NCI-H2107 (cell line): ENCODE measurements at places on chromosomes 1 and 21.

GRCh38 chr1:7380712-7381111 is 390.4 kb upstream of the VAMP3 start:
- no peak for DNase-seq

GRCh38 chr1:157833145-157833544 is 8.5 kb downstream of the CD5L start:
- DNase-seq: no peak

DNA sequence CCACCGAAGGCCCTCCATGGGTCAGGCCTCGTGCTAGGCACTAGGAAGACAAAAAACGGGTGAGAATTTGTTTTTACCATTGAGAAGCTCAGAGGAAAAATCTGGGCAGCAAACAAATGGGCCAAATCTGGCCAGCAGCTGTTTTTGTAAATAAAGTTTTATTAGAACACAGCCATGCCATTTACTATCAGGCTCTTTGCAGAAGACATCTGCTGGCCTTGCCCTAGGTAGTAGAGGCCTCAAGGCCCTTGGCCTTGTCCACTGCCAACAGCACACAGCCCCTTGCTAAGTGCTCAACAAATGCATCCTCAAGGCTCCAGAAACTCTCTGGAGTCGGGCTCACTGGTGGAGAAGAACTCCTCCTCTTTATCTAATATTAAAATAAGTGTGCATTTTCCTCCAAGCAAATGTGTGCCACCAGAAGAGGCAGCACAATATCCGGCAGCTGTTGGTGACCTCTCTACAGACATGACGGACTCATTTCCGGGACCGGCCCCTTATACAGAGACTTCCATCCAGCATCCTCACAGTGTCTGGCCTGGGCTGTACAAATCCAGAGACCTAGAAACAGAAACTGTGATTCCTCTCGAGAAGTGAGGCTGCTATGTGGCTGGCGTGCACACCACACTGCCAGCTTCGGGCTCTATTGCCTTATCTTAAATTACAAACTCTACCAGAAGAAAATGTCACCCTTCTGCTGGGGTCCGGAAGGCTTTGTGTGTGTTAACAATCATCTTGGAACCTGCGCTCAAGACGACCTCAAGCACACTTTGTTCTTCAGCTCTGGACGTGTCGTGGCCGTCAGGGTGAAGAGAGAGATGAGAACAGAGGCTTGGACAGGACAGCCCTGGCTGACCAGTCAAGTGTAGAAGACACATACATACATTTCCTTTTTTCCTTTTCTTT is 203.9 kb downstream of the TOMM20 start:
- no peak for DNase-seq

DNA sequence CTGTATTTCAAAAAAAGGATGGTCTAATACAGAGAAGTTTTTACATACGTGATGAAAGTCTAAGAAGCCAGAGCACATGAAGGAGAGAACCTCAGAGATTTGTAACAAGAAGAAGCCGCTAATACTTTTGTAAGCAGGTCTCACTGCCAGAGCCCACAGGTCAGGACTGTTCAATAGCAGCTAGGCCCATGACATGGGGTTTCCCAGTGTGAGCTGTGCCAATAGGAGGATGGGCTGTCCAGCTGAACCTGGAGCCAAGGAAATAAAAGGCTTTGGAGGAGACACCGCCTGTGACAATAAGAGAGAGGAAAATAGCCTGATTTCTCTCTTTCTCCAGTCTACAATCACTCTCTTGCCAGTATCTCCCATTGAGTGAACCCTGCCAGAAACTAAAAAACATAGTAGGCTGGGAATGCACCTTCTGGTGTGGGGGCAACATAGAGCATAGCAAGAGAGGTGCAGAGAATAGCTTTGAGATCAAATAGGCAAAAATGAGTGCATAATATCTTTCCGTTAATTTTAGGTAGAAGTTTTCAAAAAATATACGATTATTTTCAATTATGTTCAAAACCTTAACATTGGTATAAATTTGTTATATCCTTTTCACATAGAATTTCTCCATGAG is 360.3 kb downstream of the NEGR1 start:
- no peak for DNase-seq
